ENCODE measurements at places on chromosomes 5 and 9.

- DNase-seq = no peak
Measured at GRCh38 chr5:16902846-16903245, 33.2 kb downstream of the MYO10 start.

GRCh38 chr9:109802491-109802890 is 22.5 kb downstream of the PALM2AKAP2 start:
- DNase-seq = no peak

- DNase-seq = no peak
Measured at GRCh38 chr5:2996687-2997086, 245.2 kb upstream of the IRX2 start.

DNA sequence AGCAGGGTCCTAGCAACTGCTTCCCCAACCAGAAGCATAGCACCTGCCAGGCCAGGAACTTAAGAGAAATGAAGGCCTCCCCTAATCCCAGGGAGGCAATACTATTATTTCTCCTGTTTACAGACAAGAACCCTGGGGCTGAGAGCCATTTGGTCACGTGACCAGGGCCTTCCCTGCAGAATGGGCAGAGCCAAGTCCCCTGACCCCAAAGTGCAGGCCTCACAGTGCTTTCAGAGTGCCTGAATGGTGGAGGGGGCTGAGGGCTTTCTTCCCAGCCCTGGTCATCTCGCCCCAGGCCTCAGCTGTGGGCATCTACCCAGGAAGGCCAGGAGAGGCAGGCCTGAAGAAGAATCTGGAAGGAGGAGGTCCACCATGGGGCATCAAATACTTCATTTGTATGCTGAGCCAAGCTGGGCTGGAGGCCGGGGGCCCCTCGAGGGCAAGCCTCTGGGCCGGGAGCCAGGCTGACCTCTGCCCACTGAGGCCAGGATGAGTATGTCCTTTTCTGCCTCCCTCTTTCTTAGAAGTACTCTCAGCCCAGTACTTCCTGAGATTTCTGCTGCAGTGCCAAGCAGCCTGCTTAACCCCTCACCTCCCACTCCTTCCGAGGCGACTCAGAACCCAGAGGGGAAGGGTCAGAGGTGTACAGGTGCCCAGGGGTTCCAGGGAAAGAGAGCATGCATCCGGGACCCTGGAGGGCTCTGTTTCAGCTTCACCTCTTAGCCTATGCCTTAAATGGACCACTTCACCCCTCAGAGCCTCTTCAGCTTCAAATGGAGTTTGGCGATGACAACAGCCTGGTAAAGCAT is 18.9 kb upstream of the DUSP1 start:
- no peak for DNase-seq

- DNase-seq = no peak
Measured at GRCh38 chr5:112106878-112107277, 312.2 kb downstream of the EPB41L4A start.

DNA sequence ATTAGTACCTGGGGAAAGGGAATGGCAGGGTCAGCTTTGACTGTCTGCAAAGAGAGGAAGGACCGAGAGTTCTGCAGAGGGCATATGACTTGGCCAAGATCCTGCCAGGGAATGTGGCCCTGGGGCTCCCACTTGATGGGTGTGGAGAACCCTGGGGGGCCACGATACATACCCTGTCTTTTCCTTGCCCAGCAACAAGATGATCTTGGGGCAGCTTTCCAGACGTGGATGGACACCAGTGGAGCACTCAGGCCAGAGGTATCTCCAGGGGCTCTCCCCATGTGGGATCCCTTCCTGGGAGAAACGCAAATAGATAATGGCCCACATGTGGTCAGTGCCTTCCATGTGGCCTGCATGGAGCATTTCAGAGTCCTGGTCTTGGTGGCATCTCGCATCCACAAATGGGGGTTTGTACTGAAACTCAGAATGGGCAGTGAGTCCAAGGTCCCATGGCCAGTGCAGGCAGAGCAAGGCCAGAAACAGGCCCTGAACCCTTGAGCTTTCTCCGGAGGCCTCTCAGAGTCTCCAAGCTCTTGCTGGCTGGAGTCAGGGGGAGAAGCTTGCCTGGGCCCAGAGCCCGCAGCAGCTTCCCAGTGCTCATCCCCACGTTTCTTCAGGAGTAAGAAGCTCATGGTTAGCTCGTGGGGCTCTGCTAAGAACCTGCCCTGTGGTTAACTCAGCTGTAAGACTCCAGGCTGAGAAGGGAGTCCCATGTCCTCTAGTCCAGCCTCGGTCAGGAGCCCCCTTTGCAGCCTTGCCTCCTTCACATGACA is 18.3 kb upstream of the ORM1 start:
- DNase-seq = no peak

DNA sequence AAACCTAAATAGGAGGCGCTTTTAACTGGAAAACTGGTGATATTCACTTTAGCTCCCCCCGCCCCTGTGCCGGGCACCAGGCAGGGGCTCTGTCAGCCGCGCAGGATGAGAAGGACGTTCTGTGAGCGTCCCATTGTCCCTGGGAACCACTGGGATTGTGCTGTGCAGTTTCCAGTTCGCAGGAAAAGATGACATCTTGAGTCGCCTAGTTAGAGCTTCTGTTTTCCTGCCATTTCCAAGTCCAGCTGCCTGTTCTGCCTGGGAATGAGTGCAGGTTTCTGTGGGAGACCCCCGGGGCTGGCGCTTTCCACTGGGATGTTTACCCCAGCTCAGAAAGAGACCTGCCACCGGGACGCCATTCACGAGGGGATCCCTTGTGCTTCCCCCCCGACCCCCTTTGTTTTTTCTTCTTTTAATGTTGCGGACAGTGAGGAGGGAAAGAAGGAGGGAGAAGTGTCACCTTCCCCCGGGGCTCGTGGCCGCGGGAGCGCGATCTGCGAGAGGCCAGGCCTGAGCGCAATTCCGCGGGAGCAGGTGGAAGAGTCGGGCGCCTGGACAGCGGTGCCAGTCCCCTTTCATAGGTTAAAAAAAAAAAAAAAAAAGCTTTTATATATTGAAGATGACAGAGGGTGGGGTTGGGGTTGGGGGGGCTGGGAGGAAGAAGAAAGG is 121.5 kb downstream of the RMI1 start:
- no peak for DNase-seq

DNA sequence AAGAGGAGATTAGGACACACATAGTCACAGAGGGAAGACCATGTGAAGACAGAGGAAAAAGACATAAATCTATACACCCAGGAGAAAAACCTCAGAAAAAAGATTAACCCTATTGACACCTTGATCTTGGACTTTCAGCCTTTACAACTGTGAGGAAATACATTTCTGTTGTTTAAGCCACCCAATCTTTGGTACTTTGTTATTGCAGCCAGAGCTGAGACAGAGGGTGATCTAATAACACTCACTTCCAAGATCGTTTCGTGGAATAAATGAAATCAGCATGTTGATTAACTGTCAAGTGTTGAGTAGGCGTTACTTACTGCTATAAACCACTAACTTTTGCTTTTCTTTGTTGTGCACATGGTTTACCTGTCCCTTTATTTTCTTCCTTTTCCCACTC is 361.2 kb upstream of the RIOK2 start:
- no peak for DNase-seq

All from stimulated activated CD8-positive, alpha-beta memory T cell treated with anti-CD3 and anti-CD28 coated beads, Interleukin-2, amount 100 ng/mL, for 48 hours (primary cell).